B cell (primary cell): ENCODE measurements at places on chromosomes 4 and X. TPM values are rescaled to one million over a fixed set of nuclear protein-coding genes. Genes with fewer than 3 reads are reported as not detected.

DNA sequence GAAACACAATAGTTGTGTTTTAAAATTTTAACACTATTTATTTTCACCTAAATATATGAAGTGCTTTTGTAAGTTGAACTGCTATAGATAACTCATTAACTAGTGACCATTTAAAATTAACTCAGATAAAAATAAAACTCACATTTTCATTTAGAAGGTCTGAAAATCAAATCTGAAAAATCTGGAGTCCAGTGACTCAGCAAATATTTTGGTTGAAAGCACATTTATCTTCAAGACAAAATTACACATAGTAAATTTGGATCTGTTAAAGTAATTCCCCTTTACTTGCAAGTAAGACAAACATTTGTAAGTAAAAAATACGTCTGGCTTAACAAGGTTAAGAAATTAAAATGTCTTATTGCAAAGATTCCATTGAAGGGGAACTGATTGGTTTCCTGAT, 589.1 kb downstream of the TRIML1 start:
- H3K27ac ChIP-seq, result no peak overlapping the region
- DNase-seq, result no peak
- H3K36me3 ChIP-seq, result no peaks in the 10 kb centered on the region
- no peaks in the 10 kb centered on the region for H3K4me1 ChIP-seq
- H3K27me3 ChIP-seq, result no peaks in the 10 kb centered on the region
- no peak overlapping the region for H3K4me3 ChIP-seq

The MAMLD1 gene
- total RNA-seq, result 1.8 and 1.9 TPM in 2 replicates

The OTUD5 gene
- total RNA-seq, result 101 and 105 TPM in 2 replicates

The EOLA2 gene
- 37.7 and 42.0 TPM in 2 replicates for total RNA-seq

- H3K27me3 ChIP-seq, result no peaks in the 10 kb centered on the region
- H3K4me1 ChIP-seq, result no peaks in the 10 kb centered on the region
- H3K27ac ChIP-seq, result no peak overlapping the region
- DNase-seq, result no peak
- no peak overlapping the region for H3K4me3 ChIP-seq
Measured at GRCh38 chrX:2457289-2458133, 43.3 kb downstream of the DHRSX start.

- H3K27ac ChIP-seq, result no peak overlapping the region
- H3K36me3 ChIP-seq, result no peaks in the 10 kb centered on the region
- H3K27me3 ChIP-seq, result no peaks in the 10 kb centered on the region
- H3K4me1 ChIP-seq, result no peaks in the 10 kb centered on the region
Measured at GRCh38 chr4:89434364-89434988, 126.9 kb upstream of the GPRIN3 start.

DNA sequence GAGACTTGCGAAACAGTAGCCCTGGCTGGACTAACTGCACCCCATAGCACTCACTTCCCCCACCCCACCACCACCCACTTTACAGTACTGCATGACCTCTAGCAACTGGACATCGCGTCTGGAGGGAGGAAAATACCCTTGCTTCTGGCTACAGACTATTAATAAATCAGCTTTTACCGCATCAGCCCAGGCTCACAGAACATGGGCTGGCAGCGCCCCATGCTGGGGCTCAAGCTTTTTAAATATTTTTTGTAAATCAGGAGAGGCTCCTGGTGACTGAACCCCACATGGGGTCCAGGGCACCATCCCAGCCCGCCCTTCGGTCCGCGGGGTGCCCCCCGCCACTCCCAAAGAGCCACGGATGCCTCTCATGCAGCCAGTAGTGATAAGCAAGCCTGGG, 2.7 kb downstream of the HS6ST2 start:
- H3K4me3 ChIP-seq, result no peak overlapping the region
- no peak for DNase-seq
- peaks cover 3% of the 10 kb centered on the region for H3K4me1 ChIP-seq
- no peak overlapping the region for H3K27ac ChIP-seq
- no peaks in the 10 kb centered on the region for H3K27me3 ChIP-seq

The ANKRD50 gene
- 0.47 and 0.53 TPM in 2 replicates for total RNA-seq

GRCh38 chr4:3747581-3747904, 18.6 kb upstream of the ADRA2C start:
- no peaks in the 10 kb centered on the region for H3K27me3 ChIP-seq
- no peaks in the 10 kb centered on the region for H3K4me1 ChIP-seq
- DNase-seq, result no peak
- no peaks in the 10 kb centered on the region for H3K36me3 ChIP-seq
- H3K4me3 ChIP-seq, result no peak overlapping the region

GRCh38 chrX:6163721-6164120, 64.9 kb downstream of the NLGN4X start:
- no peaks in the 10 kb centered on the region for H3K27me3 ChIP-seq
- no peak for DNase-seq
- H3K4me1 ChIP-seq, result no peaks in the 10 kb centered on the region
- no peak overlapping the region for H3K27ac ChIP-seq

- no peaks in the 10 kb centered on the region for H3K27me3 ChIP-seq
- H3K4me3 ChIP-seq, result no peak overlapping the region
- no peak overlapping the region for H3K27ac ChIP-seq
- peak; percentile 62 for DNase-seq
- no peaks in the 10 kb centered on the region for H3K4me1 ChIP-seq
Measured at GRCh38 chr4:15729910-15730533, 27.2 kb downstream of the BST1 start.

DNA sequence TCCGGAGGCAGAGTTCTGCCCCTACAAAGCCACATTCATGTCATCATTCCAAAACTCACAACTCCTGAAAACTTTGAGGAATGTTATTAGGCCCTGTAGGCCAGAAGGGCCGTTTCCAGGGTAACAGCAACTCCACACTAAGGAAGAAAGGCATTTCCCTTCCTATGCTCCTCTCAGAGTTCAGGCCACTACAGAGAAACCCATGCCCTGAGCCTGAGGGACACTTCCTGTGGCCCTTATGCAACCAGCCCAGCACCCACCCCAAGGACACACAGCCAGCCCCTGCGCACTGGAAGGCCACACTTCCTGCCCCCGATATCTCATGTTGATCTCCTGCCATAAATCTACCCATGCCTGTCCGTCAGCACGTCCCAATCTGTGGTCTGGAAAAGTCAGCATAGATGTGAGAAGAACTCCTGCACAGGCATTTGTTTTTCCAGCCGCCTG, 289.3 kb downstream of the BCOR start:
- DNase-seq, result no peak
- H3K27ac ChIP-seq, result no peak overlapping the region
- H3K4me1 ChIP-seq, result no peaks in the 10 kb centered on the region
- H3K27me3 ChIP-seq, result no peaks in the 10 kb centered on the region

DNA sequence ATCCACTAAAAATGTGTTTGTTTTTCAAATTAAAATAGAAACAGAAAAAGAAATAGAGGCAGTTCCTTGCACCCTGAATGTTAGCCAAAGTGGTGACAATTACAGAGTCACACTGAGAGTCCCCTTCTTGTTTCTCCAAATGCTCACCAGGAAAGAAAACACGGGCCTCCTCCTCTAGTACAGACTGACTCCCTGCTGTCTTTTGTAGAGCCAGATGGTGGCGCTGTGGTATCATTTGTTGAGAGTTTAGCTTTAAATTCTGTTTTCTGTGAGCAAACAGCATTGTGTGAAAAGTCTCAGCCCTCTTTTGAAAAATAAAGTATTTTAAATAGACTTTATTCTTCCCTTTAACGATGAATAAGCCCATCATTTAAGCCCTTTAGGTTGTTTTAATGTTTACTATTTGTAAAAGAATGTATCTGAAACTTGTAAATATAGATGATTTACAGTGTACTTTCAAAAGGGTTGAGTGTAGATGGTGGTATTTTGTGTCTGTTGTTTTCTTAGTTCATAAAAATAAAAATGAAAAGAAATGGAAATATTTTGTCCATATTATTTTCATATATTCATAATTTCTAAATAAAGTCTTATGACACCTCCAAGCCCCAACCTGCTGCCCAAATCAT, 36.9 kb upstream of the ATOH1 start:
- DNase-seq, result peak; percentile 13
- H3K27ac ChIP-seq, result no peak overlapping the region
- no peak overlapping the region for H3K4me3 ChIP-seq
- no peaks in the 10 kb centered on the region for H3K4me1 ChIP-seq

The SCML2 gene
- 1.3 TPM in 2 replicates for total RNA-seq

DNA sequence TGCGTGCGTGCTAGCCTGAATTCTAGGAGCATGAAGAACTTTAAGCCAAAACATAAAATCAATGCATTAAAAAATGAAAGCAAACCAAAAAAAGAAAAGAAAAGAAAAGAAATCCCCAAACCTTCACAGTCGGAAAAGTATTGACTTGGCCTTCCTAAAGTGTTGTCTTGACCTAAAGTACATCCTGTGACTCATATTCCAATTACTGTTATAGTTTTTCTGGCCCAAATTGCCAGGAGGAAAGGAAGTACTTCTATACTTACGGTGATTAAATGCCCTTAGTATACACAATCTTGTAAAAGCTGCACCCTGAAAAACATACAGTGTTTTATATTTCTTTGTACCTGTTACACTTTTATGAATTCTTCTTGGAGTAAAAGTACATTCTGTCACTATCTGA, 512.8 kb downstream of the ANKRD50 start:
- no peaks in the 10 kb centered on the region for H3K4me1 ChIP-seq
- H3K27me3 ChIP-seq, result no peaks in the 10 kb centered on the region
- no peak for DNase-seq

DNA sequence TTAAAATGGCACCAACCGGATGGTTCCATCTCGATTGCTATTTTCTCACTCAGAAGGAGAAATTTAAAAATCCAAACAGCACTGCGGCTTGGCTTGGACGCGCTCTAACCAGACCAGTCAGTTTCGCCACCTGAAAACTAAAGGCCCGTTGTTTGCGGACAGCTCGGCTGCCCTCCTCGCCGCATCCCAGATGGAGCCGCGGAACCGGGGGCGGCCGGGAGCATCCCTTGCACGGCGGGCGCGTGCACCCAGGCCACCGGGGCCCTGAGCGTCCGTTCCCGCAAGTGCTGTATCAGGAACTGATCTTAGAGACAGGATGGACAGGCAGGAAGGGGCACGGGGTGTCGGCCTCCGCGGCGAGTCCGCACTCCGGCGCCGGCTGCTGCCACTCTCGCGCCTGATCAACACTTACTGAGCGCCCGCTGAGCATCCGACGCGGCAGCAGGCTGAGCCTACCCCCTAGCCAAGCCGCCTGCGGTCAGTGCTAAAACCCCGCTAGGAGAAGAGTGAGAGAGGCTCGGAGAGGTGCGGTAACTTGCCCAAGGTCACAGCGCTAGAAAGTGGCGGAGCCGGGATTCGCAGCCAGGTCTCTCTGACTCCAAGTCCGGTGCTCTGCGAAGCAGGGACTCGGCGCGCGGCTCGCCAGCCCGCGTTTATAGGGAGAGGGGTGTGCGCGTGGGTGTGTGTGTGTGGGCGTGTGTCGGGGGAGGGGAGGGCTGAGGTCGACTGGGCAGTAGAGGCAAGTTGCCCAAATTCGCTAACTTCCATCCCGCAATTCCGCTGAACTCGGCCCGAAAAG, at the start of gene CITED1:
Gene CITED1 (minus strand): TSS at position 629 of the 799 bp plus-strand sequence. CDS start 3,045 bp downstream, outside the sequence.
- no peak within 1 kb of the TSS for H3K27ac ChIP-seq
- no peaks in the 10 kb centered on the region for H3K27me3 ChIP-seq
- peak; percentile 53 for DNase-seq

- H3K27ac ChIP-seq, result no peak overlapping the region
- DNase-seq, result no peak
- H3K27me3 ChIP-seq, result no peaks in the 10 kb centered on the region
- peaks cover 18% of the 10 kb centered on the region for H3K36me3 ChIP-seq
- peaks cover 10% of the 10 kb centered on the region for H3K4me1 ChIP-seq
Measured at GRCh38 chrX:154444755-154445246, 860 bp downstream of the FAM50A start.
